Esophagus muscularis mucosa (tissue), 4 donors: ENCODE measurements at places on chromosomes 6 and 20.
A peak's percentile ranks its signal among the peaks of the same experiment; 100 is the strongest.

GRCh38 chr6:158849899-158850806, 31.0 kb upstream of the EZR start:
- DNase-seq: no peak

- peak; percentile 60 for DNase-seq
Observed at GRCh38 chr20:59560588-59561227, 43.6 kb upstream of the PHACTR3 start.

GRCh38 chr20:35708502-35708901, 9.3 kb downstream of the ROMO1 start:
- no peak for DNase-seq

GRCh38 chr6:39411465-39411864, 89.0 kb upstream of the KCNK16 start:
- DNase-seq: peak; percentile 24

- DNase-seq: no peak
Observed at GRCh38 chr6:54085541-54085940, 25.7 kb upstream of the MLIP start.

GRCh38 chr20:6829510-6830116, 62.1 kb downstream of the BMP2 start:
- DNase-seq: no peak

GRCh38 chr6:2173203-2173961, 72.0 kb downstream of the GMDS start:
- no peak for DNase-seq

DNA sequence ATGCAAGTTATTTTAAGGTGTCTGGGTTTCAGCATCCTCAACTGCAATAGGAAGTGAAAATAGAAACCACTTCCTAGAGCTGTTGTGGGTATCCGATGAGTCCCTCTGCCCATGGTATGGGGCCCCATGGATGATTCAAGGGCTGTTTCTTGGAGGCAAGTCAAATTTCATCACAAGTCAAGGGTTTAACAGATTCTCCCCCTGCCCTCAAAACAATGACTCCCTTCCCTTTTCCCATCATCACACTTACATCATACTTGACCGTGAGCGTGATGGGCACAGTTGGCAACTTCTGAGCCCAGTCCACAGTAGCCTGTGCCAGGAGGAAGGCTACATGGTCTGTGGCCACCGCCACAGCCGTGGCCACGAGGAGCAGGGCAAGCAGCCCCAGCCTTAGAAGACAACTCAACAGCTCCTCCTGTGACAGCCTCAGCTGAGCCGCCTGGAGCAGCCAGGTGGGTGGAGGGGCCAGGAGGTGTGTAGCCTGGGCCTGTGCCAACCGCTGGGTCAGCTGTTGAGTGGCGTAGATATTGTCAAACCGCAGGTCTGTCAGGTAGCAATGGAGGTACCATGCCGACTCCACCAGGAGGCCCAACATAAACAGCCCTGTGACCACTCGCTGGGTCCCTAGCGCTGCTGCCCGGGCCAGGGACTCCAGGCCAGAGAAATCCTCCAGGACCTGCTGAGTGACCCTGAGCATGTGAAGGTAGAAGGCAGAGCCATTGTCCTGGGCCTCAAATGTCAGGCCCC, 5.2 kb downstream of the OCSTAMP start:
- no peak for DNase-seq

- no peak for DNase-seq
Observed at GRCh38 chr20:23105193-23105592, 19.1 kb upstream of the CD93 start.

DNA sequence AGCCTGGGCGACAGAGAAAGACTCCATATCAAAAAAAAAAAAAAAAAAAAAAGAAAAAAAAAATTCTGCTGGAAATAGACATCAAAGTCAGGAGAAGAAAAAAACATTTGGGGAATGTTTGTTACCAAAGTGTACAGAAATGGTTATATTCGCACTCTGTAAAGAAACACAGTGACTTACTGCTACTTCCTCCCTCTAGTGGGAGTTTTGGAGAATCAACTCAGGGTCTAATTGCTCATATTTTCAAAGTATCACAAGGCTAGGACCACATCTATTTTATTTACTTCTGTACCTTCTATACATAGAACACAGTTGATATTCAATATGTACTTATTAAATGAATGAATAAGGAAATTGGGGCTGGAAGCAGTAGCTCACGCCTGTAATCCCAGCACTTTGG, 24.4 kb downstream of the ARG1 start:
- no peak for DNase-seq

DNA sequence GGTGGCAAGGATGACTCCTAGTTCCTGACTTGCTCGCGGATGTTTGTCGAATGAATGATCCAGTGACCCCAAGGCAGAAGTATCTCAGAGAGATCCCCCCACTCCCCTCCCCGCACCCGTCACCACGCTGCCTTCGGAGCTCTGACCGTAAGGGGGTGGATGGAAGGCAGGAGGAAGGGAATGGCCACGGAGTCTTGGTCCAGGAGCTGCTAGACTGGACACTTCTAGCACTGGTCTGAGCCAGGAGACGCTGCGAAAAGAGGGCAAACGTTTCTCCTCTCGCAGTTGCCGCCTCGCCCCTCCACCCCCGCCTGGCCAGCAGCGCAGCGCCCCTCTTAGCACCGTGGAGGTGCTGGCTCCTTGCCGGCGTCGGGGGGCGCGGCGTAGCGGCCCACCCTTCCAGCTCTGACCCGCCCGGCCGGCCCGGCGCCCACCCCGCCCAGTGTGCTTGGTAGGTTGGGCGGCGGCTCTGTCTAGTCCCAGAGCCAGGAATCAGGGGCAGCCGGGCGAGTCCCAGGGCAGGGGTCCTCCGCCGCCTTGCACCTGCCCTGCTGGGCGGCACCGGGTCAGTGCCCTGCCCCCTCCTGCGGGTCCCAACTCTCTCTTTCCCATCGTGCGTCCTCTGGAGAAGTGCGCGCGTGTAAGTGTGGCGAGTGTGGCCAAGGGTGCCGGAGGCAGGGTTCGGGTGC, 2.4 kb upstream of the DBNDD2 start:
- no peak for DNase-seq

DNA sequence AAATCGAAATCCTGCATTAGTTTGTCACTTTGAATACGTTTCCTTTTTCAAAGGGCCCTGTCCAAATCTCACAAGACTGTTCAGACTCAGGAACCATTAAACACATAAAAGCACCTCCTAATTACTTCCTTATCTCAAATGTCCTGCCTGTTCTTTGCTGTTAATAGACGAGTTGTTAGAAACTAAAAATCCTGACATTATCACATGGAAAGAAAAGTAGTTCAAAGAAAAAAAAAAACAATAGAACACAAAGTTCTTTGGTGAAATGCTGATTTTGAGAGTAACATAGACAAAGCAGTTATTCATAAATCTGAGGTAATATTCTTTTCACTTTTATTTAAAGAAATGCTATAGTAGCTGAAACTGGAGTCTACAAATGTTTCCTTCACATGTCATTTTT, 12.1 kb upstream of the TAB2 start:
- DNase-seq: no peak

DNA sequence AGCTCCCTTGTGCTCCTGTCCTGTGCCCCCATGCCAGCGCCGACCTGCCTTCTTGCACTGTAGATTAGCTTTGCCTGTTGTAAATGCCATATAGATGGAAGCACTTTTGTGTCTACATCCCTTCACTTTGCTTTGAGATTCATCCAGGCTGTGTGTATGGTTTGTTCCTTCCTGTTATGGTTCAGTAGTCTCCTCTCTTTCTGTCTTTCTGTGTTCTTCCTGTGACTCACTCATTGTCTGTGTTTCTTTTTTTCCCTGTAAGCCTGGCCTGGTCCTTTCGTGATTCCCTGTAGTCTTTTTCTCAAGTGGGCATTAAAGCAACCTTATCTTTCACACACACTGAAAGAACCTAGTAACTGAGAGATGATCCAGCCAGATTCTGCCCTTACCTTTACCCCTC, 66.6 kb downstream of the JARID2 start:
- DNase-seq: no peak

GRCh38 chr6:2984738-2985406, 13.5 kb upstream of the SERPINB6 start:
- DNase-seq: no peak

GRCh38 chr6:35177596-35177995, 36.2 kb upstream of the SCUBE3 start:
- no peak for DNase-seq

GRCh38 chr6:157552820-157553485, 172.0 kb downstream of the ZDHHC14 start:
- DNase-seq: no peak

DNA sequence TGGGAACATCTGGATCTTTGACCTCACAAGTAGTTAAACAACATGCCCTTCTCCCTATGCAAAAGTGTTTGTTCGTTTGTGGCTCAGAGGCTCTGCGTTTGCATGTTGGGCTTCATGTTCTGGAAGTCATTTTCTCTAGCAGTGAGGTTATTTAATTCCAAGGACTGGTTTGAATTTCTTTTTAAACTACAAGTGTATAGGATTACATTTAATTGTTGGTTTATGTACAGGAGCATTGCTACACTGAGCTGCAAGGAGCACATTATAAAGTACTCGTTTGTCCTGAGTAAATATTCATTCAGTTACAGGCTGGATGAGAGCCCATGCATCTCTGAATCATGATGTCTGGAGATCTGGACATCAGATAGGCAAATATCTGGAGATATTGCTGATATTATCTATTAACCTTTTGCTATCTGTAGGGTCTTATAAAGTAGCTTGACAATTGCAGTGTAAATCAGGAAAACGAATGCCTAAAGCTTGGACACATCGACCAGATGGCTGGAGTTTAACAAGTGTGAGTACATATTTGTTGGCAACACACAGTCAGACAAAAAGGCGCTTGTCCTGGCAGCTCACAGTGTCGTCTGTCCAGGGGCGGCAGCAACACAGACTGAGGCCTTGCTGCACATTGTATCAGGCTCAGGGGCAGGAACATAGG, 84.6 kb downstream of the PDE7B start:
- no peak for DNase-seq

GRCh38 chr6:142254513-142254912, 47.3 kb upstream of the ADGRG6 start:
- DNase-seq: no peak

DNA sequence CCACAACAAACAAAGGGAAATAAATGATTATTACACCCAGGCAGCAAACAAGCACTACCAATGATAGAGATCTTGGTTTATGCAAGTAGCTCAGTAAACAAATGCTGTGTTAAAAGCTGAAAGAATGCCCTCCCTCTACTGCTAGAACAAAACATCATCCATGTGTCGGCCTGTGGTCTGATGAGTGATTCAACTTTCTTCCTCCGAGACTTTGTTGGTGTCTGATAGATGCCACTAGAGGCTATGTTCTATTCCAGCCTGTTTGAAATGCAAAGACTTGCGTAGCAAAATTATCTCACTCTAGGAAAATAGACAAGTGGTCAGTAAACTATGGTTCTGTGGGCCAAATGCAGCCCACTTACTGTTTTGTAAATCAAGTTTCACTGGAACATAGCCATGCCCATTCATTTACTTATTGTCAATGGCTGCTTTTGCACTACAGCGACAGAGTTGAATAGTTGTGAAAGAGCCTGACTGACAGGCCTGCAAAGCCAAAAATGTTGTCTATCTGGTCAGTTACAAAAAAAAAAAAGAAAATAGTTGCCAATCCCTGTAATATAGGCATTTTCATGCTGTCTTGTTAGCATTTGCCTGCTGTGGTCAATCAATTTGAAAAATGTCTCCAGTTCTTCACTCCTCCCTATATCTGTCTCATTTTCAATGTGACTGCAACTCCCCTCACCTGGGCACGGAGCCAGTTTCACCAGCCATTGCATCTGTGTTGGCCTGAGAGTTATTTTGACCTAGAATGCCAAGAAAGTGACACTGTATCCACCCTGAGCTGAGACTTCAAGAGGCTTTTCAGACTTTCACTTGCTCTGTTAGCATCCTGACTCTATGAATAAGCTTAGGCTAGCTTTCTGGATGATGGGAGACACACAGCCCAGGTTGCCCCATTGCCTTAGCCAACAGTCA, 544.6 kb upstream of the BTBD3 start:
- no peak for DNase-seq

DNA sequence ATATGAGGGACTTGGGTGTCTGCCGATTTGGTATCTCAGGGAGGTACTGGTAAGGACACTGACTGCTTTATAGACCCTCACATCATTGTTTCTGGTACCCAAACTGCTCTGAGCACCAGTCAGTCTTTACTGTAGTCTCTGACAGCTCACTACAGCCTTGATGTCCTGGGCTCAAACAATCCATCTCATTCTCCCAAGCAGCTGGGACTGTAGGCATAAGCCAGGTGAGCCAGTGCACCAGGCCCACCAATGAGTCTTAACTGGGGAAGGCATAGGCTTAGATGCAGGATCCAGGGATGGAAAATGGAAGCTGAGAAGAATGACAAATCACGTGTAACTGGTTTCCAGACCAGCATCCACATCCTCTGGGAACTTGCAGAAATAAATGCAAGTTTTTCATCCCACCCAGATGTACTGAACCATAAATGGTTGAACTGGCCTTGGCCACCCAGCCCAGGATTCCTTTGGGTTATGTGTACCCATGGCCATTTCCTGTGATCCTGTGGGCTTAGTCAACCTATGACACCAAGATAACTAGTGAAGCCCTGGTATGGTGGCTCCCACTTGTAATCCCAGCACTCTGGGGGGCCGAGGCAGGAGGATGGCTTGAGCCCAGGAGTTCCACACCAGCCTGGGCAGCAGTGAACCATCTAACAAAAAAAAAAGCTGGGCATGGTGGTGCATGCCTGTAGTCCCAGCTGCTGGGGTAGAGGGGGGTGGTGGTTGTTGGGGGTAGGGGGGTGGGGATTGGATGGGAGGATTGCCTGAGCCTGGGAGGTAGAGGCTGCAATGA, 5.8 kb downstream of the TUBB start:
- no peak for DNase-seq

DNA sequence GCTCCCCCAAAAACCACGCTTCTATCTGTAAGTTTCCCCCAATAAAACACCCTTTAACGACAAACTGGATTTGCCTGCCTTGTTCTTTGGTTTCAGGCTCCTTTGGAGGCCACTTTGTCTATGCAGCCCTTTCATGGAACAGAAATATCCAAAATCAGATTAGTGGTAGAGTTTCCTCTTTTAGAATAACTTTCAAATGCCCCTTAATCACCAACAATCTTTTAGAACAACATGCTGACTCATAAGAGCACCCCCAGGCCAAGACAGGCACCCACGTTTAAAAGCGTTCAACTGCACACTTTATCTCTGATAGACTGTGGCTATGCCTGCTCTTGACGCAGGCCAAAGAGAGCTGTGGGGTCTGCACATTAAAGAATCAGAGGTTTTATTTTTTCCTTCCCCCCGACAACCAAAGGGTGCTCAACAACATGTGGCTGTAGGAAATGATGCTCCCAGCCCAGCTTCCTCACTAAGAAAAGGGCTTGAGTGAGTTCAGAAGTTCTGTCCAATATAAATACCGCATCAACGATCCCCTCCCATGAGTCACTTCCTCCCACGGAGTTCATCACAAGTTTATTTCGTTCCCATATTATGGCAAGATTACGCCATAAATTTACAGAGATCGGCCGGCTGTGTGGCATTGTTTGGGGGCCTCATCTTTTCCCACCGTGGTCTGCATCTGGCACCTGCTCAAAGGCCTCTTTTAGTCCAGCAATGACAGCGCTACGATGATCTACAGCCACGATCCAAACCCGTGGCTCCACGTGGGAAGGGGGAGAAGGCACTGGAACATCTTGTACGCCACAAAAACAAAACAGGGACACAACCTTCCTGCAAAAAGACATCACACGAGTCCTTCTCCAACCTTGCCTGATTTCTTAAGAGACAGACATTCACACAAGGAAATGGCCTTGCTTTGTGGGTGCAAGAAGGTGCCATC, 88.8 kb upstream of the NFATC2 start:
- peak; percentile 93 for DNase-seq
